Naive B cell (primary cell): ENCODE measurements at places on chromosomes 16 and 17.

GRCh38 chr17:1644493-1645206, 882 bp downstream of the SCARF1 start:
- peak; percentile 68 for DNase-seq

- no peak for DNase-seq
Measured at GRCh38 chr16:56626685-56627084, 1.1 kb downstream of the MT1E start.

GRCh38 chr17:28334171-28334570, 1.1 kb downstream of the IFT20 start:
- DNase-seq, result no peak

GRCh38 chr17:2376107-2376506, 24.8 kb downstream of the MNT start:
- no peak for DNase-seq

DNA sequence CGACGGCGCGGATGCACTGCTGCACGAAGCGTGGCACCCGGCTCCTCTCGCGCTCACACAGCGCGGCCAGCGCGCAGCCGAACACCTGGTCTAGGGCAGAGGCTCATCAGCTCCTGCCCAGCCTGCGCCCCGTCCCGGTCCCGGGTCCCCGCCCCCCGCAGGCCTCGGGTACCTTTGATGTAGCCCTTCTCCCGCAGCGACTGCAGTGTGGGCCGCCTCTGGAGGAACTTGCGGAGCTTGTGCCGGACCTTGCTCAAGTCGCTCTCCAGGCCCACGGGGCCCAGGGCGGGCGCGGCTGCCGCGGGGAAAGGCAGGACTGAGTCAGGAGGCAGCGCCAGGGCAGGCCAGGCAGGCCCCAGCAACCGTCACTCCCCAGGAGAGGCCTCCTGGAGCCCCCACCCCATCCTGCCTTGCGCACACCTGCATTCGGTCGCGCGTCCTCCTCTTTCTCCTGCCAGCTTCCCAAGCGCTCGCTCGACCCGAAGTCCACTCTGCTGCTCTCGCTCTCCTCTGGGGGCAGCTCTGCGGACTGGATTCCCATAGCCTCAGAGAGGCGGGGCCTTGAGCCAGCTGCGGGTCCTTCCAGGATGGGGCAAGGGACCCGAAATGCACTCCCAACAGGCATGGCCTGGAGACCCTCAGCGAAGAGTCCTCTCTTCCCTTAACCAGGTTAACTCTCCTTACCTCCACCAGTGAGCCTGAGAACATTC, 36.0 kb downstream of the ARHGAP27 start:
- no peak for DNase-seq

- DNase-seq, result no peak
Measured at GRCh38 chr17:78658281-78658785, 81.1 kb upstream of the DNAH17 start.

GRCh38 chr16:35255186-35255803, 1795.9 kb downstream of the TP53TG3F start:
- no peak for DNase-seq

DNA sequence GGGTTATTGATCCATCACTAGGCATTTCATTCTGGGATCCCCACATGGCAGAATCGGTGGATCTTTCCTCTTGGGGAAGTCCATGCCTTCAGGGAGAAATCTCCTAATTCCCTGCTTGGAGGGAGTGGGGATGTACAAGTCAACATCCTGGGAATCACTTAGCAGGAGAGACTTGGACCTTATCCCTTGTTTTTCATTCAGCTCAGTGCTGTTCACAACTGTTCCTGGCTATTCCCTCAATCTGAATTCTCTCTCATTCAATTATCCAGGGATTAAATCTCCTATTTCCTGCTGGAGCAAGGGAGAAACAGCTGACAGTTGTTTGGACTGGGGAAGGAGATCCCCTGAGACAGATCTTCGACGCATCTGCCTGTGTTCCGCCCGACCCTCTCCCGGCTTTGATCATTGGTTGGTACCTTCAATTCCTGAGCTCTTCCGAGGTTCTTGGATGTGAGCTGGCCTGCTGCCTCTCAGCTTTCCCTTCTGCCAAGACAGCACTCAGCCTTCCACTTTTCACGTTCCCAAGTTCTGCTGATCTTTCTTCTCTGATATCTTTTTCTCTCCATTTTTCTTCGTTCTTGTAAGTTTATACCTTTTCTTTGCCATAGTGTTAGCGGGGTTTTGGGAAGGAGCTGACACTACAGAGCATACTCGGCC, 115.4 kb upstream of the GNAO1 start:
- DNase-seq, result no peak

DNA sequence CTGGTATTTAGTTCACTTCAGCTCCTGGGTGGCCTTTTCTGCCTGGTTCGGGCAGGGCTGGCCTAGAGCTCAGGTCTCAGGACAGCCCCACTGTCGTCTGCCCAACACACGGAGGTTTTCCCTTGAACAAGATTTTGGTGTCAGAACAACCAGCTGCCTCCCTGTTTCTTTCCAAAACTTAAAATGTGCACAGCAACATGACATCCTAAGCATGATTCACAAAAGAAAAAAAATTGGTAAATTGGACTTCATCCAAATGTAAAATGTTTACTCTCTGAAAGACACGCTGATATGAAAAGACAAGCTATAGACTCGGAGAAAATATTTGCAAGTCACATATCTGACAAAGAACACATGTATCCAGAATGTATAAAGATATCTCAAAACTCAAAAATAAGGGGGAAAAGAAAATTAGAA, 197.8 kb upstream of the CHMP6 start:
- no peak for DNase-seq

- DNase-seq, result no peak
Measured at GRCh38 chr17:75758131-75758905, 6.7 kb downstream of the GALK1 start.

DNA sequence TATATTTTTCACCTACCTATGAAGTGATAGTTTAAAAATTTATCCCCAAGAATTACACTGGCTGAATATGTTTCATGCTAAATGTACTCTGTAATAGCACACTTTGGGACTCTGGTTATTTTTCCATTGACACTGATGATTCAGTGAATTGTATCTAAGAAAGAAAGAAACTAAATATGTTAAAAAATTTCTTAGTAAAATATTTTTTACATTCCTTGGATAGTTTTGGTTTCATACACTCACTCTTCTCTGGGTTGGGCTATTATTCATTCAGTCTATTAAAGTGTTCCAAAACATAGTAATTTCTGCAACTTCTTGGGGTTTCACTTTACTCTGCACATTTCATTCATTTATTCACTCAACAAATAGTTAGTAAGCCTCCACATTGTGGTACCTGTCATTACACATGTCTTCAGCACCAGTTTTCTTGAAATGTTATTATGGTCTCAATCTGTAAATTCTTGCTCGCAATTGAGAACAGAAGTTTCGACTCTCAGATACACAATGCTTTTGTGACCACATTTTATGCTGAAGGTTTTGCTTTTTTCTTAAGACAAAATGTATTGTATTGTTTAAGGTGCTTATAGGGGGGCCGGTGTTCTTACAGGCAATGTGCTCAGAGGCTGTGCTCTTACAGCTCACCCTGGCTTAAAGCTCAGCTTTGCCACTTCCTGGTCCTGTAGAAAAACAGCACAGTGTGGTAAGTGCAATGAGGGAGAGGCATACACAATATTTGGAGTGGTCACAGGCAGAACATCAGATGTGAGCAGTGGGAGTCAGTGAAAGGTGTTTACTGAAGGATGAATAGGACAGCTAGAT, 17.4 kb downstream of the CNTNAP4 start:
- DNase-seq, result no peak

DNA sequence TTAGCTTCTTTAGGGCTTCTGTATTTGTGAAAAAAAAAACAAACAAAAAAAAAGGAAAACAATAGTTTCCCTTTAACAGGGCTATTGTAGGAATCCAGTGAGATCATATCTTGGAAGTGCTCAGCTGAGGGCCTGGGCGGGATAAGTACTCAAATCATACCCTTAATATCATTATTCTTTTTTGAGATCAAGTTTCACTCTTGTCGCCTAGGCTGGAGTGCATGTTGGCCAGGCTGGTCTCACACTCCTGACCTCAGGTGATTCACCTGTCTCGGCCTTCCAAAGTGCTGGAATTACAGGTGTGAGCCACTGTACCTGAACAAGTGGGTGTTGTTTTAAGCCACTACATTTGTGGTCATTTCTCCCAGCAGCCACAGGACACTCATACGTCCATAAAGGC, 87.0 kb downstream of the CDH13 start:
- no peak for DNase-seq

- DNase-seq, result no peak
Measured at GRCh38 chr16:31253642-31254045, 6.1 kb upstream of the ITGAM start.

DNA sequence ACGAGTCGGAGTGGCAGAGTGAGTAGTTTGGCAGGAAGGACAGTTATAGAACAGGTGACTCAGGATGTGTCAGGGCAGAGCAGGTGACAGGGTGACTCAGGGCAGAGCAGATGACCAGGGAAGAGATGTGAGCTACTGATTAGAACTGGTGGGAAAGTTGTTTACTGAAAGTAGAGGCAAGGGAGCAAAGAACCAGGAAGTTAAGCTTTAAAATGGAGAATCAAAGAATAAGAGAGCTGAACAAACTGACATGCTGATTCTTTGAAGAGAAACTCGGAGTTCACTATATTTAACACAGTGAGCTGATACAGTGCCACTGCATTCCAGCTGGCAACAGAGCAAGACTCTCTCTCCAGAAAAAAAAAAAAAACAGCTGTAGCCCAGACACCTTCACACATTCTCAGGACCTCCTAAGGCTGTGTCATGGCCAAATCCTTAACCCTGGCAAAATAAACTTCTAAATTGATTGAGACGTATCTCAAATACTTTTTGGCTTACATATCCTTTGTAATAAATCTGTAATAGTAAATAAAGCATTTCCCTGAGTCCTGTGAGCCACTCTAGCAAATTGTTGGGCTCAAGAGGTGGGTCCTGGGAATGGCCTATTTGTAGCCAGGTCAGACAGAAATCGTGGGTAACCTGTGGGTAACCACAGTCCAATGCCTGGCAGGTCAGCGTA, 12.3 kb upstream of the UBE2I start:
- DNase-seq, result no peak

GRCh38 chr16:86363836-86364618, 146.3 kb upstream of the FOXF1 start:
- no peak for DNase-seq

DNA sequence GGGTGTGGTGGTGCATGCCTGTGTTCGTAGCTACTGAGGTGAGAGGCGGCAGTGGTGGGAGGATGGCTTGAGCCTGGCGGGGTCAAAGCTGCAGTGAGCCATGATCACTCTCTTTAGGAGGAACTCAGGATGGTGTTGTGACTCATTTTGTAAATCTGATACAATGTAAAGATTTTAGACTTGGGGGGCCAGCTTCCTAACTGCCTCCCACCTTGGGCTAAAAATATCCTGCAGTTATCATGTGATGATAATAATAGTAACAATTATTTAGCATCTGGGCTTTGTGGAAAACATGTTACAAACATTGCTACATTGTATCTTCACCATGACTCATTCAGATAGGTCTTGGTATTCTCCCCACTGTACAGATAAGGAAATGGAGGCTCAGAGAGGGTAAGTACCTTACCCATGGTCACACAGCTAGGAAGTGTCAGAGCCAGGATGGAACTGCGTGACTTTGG, 7.4 kb downstream of the CTNS start:
- DNase-seq, result no peak

DNA sequence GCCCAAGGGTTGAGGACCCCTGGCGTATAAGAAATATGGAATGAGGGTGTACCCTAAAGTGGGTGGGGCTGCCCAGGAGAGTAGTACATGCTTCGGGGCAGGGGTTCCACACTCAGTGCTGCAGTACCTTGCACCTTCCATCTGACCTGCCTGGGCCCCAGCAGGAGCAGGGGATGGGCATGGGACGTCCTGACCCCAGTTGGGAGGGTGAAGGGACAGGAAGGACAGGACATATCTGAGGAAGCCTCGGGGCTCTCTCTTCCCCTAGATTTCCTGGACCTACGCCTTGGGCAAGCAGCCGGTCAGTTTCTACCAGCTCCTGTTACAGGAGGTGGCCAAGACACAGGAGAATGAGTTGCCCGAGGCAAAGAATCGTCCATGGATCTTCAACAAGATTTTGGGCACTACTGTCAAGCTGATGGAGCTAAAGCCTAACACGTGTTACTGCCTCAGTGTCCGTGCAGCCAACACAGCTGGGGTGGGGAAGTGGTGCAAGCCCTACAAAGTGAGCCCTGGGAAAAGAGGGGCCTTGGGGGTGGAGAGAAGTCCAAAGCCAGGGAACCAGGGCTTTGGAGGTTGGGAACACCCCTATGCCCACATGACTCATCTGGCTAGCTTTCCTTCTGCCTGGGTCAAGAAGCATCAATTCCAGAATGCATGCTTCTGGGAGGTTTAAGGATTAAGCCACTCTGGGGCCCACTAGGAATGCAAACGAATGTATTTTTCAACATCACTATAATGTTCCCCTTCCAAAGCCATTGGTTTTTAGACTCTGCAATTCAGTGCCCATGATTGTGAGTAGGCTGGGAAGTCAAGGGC, 7.9 kb downstream of the FNDC8 start:
- no peak for DNase-seq

- no peak for DNase-seq
Measured at GRCh38 chr16:50153596-50154419, 702 bp downstream of the TENT4B start.

DNA sequence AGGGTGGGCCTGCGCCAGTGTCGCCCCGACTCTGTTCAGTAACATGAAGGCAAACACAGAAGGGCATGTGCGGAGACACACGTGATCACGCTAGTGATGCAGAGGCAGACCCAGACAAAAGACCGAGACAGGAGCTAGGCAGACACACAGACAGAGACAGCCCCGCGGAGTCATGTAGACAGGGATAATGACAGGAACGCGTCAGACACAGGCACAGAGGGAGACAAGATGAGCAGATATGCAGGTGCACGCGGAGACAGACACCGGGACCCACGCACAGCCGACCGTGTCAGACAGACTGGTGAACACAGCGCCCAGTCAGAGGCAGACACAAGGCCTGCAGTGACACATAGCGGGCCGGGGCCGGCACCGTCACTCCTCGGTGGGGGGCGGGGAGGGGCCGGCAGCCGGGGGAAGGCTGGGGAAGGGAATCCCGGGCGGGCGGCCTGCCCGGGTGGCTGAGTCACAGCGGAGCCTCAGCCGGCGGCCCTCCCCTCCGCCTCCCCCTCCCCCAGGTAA, 7.4 kb downstream of the KDM6B start:
- DNase-seq, result peak; percentile 92

DNA sequence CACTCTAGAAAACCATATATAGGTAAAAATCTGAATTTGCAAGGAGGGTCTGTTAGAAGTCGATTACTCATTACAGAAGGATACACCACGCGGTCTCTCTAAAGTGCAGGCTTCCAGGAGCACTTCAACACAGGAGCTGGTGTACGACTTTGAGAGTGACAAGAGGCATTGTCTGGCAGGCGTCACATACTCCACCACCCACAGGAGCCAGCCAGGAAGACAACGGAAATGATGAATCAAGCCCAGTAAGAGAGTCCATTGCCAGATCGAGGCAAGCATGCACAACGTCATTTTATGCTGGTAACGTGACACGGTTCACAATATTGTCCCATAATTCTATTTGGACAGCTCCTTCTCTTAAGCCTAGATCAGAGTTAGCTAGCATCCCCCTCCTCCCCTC, 15.0 kb upstream of the CACNG4 start:
- no peak for DNase-seq

GRCh38 chr17:74542727-74543383, 3.1 kb downstream of the CD300C start:
- DNase-seq, result no peak
